Activated gamma-delta T cell treated with anti-CD3 and anti-CD28 coated beads, Interleukin-2, amount 50 U/mL, for 16 hours (primary cell): ENCODE measurements at places on chromosomes 12 and 14.

- peak; percentile 40 for DNase-seq
Observed at GRCh38 chr12:120944645-120945217, 33.6 kb upstream of the HNF1A start.

- DNase-seq = no peak
Observed at GRCh38 chr12:124434354-124434753, 133.1 kb downstream of the NCOR2 start.

DNA sequence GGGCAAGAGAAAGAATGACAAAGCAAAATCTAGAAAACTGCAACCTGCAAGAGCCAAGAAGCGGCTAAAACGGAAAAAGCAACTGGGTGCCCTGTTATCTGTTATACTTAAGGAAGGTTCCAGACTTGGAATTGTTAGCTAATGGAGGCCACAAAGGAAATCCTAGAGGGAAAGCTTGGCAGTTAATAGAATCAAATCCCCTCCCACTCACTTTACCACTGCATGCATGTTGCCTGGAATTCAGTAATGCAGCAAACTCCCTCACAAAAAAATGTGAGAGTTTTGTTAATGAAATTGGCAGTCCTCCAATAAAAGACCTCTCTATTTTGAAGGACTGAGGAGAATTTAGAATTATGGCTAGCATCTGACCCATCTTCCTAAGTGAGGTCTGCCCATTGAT is 164.2 kb upstream of the SOX5 start:
- no peak for DNase-seq

- no peak for DNase-seq
Observed at GRCh38 chr14:74634481-74634880, 22.4 kb upstream of the LTBP2 start.
